ENCODE measurements at places on chromosomes 7 and 10. TPM values are rescaled to one million over a fixed set of nuclear protein-coding genes. Genes with fewer than 3 reads are reported as not detected.

DNA sequence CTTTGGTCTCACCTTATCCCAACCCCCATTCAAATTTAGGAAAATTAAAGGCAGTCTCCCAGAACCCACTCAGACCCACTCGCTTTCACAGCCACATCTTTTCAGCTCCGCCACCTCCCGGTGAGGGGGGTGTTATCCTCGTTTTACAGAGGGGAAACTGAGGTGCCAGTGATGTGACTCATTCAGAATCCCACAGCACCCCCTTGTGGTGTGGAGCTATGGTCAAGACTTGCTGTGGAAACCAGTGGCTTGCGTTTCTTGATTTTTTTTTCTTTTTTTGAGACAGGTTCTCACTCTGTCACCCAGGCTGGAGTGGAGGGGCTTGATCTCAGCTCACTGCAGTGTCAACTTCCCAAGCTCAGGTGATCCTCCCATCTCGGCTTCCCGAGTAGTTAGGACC lies 27.6 kb downstream of the SLC35G1 start:
- DNase-seq, result peak; percentile 63
- peaks cover 7% of the 10 kb centered on the region for H3K4me1 ChIP-seq
- H3K27ac ChIP-seq, result no peak overlapping the region
- H3K36me3 ChIP-seq, result no peaks in the 10 kb centered on the region

GRCh38 chr10:59852670-59853069 lies 53.7 kb downstream of the CCDC6 start:
- DNase-seq, result no peak
- peaks cover 52% of the 10 kb centered on the region for H3K4me1 ChIP-seq
- H3K27ac ChIP-seq, result peak overlapping the region; percentile 44
- peaks cover 7% of the 10 kb centered on the region for H3K36me3 ChIP-seq
- no peaks in the 10 kb centered on the region for H3K27me3 ChIP-seq

The CADPS2 gene
- total RNA-seq, result 11.5 TPM

DNA sequence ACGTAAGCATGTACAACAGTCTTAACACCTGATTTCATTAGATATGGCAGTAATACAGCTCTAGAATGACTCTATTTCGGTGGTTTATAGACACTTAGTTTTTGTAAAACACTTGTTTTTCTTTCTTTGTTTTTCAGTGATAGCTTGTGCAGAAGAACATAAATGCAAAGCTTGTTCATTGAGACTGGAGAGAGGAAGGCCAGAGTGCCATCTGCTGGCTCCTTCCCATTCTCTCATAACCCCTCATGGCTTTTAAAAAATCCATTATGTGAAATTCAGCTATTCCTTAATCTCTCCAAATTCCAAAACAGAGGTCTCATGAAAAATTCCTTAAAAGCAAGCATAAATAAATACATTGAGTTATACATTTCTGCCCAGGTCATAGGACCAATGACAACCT lies 76.3 kb downstream of the CACNB2 start:
- no peaks in the 10 kb centered on the region for H3K27me3 ChIP-seq
- no peak for DNase-seq
- no peak overlapping the region for H3K4me3 ChIP-seq
- H3K27ac ChIP-seq, result no peak overlapping the region
- no peaks in the 10 kb centered on the region for H3K36me3 ChIP-seq

GRCh38 chr10:61409157-61409556 lies 44.0 kb downstream of the TMEM26 start:
- DNase-seq, result no peak
- H3K27ac ChIP-seq, result peak overlapping the region; percentile 37
- no peak overlapping the region for H3K4me3 ChIP-seq
- H3K36me3 ChIP-seq, result no peaks in the 10 kb centered on the region
- H3K4me1 ChIP-seq, result peaks cover 55% of the 10 kb centered on the region

- H3K27me3 ChIP-seq, result no peaks in the 10 kb centered on the region
- no peak overlapping the region for H3K4me3 ChIP-seq
- H3K27ac ChIP-seq, result peak overlapping the region; percentile 0
- peaks cover 17% of the 10 kb centered on the region for H3K36me3 ChIP-seq
Measured at GRCh38 chr10:24331457-24331856, 122.5 kb downstream of the KIAA1217 start.

GRCh38 chr10:77004917-77005564 lies 632.6 kb downstream of the KCNMA1 start:
- no peaks in the 10 kb centered on the region for H3K27me3 ChIP-seq
- H3K27ac ChIP-seq, result no peak overlapping the region
- H3K4me1 ChIP-seq, result peaks cover 5% of the 10 kb centered on the region
- DNase-seq, result no peak
- H3K36me3 ChIP-seq, result no peaks in the 10 kb centered on the region

Data from WTC11 (cell line).